Stimulated activated CD4-positive, alpha-beta T cell treated with anti-CD3 and anti-CD28 coated beads, Interleukin-1b, Interleukin-23, amount 100 ng/mL, for 24 hours (primary cell): ENCODE measurements at places on chromosomes 1 and 21.
A peak's percentile ranks its signal among the peaks of the same experiment; 100 is the strongest.

- DNase-seq, result no peak
These were observed 11.2 kb downstream of the PDZK1IP1 start for GRCh38 chr1:47178654-47179016.

DNA sequence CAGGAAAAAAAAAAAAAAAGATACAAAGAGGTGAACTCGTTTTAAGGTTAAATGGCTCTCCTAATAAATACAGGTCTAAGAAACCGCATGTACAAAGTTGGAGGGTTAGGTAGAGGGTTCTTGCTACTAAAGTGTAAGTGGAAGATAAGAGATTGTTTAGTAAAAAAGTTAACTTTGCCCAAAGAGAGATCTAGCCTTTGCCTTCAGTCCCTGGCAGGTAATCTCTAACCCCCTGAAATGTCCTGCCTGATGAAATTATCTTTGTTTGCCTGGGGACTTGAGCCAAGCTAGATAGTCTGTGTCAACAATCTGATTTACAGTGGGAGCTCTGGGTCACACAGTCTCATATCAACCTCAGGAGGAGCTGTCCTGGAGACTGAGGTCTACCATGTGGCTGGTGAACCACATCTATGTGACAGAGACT lies 57.6 kb downstream of the TRIM33 start:
- no peak for DNase-seq

- DNase-seq, result no peak
These were observed 81.0 kb downstream of the HMGB4 start for GRCh38 chr1:33944846-33945245.

GRCh38 chr1:75519651-75520427 lies 91.1 kb downstream of the SLC44A5 start:
- DNase-seq, result no peak

DNA sequence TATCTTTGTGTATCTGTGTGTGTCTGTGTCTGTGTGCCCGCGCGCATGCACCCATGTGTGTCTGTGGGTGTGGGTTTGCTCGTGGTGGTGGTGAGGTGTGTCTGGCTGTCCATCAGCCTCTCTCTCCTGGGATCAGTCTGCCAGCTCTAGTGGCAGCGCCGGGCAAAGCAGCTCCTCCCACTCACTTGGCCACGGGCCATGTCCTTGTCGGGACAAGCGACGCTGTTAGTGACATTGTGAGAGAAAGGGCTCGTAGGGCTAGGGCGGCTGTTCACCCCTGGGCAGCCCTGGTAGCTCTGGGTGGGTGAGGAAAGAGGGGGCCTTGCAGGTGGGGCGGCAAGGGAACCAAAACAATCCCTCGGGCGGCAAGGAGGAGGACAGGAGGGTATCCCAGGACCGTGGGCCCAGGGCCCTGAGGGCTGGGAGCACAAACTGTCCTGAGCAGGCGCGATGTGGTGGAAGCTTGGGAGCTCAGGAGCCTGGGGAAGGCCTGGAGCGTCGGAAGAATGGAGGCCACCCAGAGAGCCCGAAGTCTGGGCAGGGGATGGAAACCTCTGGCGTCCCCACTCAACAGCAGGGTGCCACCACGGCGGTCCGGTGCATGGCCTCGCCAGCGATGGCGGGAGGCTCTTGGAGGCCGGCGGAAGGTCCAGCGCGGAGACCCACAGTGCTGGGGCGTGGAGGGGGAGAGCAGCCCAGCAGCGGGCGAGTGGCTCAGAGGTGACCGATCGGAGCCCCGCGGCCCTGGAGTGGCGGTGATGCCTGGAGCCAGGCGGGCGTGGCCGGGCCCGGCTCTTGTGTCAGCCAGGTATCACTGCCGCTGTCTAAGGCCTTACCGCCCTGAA lies 140.5 kb downstream of the LIPI start:
- no peak for DNase-seq

- DNase-seq, result no peak
These were observed 21.3 kb downstream of the KIAA0040 start for GRCh38 chr1:175171036-175171913.

- no peak for DNase-seq
These were observed 48.2 kb upstream of the IRF2BP2 start for GRCh38 chr1:234658138-234658537.

GRCh38 chr1:204746838-204747442 lies 61.4 kb upstream of the LRRN2 start:
- DNase-seq, result no peak

DNA sequence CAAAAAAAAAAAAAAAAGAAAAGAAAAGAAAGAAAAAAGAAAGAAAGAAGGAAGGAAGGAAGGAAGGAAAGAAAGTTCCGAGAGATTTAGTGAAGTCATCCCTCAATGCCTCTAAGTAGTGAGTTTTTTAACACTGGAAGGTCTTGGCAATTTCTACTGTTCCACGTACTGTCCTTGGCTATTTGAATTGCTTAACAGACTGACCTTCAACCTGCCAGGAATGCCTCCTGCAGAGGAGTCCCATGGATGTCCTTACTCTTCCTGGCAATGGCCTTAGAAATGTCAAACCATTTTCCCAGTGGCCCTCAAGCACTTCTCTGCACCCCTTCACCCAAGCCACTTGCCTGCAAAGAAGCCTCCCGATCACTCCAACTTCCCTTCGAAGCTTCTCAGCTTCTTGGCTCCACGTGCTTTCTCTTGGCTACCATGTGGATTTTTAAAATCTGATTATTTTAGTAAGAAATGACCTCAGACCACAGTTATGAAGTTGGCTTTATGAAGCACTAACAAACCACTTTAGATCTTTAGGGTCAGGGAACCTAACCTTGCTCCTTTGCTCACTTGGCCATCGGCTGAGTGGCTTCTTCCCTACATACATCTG lies 43.7 kb upstream of the ABCG1 start:
- no peak for DNase-seq

GRCh38 chr21:29005696-29006095 lies 13.0 kb upstream of the LTN1 start:
- DNase-seq, result no peak

DNA sequence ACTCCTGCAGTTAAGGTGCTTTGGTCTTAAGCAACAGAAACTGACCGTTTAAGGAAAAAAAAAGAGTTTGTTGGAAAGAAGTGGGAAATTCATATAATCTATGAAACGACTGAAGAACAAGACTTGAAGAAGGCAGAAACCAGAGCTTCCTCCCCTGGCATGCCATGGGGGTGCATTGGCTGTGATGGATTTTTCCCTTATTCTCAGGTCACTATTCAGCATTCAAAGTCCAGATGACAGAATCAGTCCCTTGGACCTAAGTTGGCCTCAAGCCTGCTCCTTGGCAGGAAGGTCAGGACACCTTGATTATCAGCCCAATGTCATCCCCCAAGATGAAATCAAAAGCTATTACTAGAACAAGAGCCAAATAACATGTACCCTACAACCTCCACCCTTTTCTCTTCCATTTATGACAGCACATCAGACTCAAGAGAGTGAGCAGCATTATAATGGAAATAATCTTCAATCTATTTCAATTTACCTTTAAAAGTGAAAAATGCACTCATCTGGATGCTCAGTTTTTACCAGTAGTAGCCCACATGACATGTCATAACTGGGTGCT lies 15.8 kb upstream of the TMEM9 start:
- DNase-seq, result no peak

- no peak for DNase-seq
These were observed 244.4 kb upstream of the C1orf174 start for GRCh38 chr1:4144349-4144971.

GRCh38 chr1:17594026-17594425 lies 54.5 kb downstream of the ARHGEF10L start:
- DNase-seq, result no peak

DNA sequence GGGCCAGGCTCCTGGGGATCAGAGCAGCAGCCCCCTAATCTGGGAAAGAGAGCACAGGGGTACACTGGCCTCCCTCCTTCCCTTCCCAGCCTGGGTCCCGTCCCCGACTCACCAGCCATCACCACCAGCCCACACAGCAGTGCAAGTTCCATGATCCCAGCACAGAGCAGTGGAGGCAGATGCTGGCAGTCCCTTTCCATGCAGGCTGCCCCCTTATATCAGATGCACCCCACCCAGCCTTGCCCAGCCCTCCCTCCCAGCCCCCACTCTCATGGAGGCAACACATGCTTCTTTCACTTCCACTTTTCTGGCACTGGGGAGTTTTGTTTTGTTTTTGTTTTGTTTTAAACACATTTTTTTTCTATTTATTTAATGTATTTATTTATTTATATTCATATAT lies at the start of gene PLA2G2D:
PLA2G2D (minus strand) TSS at position 190 of the 400 bp plus-strand sequence; CDS start at position 152, 38 bp downstream.
- no peak for DNase-seq

- DNase-seq, result no peak
These were observed 7.4 kb downstream of the LHX9 start for GRCh38 chr1:197924516-197925123.

GRCh38 chr1:38000529-38001455 lies 4.5 kb downstream of the FHL3 start:
- no peak for DNase-seq

- no peak for DNase-seq
These were observed 47.8 kb downstream of the PRRX1 start for GRCh38 chr1:170711682-170712081.

- peak; percentile 23 for DNase-seq
These were observed 55.9 kb downstream of the MRPS6 start for GRCh38 chr21:34129039-34129891.

DNA sequence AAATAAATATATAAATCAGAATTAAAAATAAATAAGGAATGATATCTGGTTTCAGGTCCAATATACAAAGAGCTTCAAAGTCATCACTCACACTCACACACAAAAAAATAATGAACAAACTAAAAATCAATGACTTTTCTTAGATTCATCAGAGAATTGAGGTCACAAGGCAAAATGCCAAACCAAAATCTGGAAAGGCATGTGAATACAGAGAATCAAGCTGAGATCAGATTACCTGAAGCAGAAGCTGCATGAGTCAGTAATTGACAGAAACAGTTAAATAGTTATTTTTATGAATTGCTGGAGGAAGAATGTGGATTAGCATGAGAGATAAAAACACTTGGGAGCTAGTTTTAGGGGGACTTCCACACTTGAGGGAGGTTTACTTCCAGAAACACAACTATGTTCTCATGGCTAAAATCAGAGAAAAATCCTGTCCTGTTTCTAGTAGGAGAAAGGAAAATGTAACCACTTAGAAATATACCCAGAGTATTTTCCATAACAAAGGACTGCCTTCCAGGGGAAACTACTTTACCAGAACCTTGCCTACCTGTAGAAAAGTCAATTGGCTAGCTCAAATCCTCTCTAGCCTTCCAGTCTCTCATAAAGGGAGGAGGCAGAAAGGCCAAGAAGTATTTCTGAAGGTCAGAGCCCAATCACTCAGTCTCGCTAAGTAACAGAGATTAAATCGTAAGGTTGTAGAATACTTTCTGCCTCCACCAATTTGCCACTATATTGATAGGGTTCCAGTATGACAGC lies 536.6 kb upstream of the NR5A2 start:
- DNase-seq, result no peak

DNA sequence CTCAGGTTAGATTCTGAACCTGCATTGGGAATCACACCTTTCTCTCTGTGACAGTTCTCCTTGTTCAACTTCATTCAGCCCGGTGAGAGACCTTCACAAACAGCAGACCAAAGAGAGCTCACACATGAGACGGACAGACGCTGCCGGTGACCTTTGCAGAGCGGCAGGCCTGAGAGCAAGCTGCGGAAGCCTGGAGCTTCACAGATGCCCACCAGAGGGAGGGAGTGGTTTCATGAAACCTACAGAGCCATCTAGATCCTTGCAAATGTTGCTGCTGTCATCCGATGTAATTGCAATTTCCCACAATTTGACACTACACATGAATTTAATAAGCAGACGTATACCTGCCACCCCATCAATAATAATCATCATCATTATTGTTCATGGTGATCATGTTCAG lies 39.4 kb downstream of the GRIK3 start:
- no peak for DNase-seq

GRCh38 chr1:40059338-40059959 lies 18.9 kb downstream of the CAP1 start:
- no peak for DNase-seq

DNA sequence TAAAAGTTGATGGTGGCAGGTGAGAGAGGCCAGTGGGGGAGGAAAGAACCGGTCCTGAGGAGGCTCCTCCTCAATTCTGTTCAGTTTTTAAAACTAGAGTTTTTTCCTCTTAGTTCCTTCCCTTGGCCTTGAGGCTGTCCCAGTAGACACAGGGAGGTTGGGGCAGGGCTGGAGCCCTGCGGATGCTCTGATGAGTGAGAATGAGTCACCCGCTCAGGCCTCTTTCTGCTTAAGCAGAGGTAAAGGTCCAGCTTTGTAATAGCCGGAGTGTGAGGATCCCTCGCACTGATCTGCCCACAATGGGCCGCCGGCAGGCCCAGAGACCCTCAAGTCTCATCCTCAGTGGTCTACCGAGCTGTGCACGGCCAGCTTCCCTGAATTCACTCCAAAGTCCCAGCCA lies 49.6 kb upstream of the IRF2BP2 start:
- DNase-seq, result no peak

- DNase-seq, result peak; percentile 68
These were observed 13.5 kb downstream of the ADAMTSL4 start for GRCh38 chr1:150562446-150563339.

- DNase-seq, result no peak
These were observed 61.8 kb downstream of the EXTL2 start for GRCh38 chr1:100832694-100833428.
